ENCODE measurements at places on chromosomes 13 and 19.
A peak's percentile ranks its signal among the peaks of the same experiment; 100 is the strongest.

GRCh38 chr19:45245826-45246225 lies 619 bp upstream of the EXOC3L2 start:
- DNase-seq, result no peak

DNA sequence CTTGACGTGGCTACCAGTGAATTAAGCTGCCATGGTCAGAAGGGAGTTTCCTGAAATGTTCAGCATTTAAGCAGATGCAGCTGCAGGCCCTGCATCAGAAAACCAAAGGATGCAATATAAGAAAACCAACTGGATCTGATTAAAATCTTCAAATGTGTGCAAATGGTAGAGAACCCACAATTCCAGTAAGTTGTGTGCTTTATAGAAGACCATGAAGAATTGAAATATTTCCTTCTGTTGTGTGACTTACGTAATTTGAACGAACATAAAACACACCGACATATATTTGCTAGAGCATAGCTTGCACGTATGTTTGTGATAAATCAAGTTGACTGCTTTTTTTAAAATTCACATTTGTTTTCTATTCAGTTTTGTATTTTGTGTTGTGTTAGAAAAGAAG lies 191.4 kb downstream of the COL4A1 start:
- DNase-seq, result no peak

DNA sequence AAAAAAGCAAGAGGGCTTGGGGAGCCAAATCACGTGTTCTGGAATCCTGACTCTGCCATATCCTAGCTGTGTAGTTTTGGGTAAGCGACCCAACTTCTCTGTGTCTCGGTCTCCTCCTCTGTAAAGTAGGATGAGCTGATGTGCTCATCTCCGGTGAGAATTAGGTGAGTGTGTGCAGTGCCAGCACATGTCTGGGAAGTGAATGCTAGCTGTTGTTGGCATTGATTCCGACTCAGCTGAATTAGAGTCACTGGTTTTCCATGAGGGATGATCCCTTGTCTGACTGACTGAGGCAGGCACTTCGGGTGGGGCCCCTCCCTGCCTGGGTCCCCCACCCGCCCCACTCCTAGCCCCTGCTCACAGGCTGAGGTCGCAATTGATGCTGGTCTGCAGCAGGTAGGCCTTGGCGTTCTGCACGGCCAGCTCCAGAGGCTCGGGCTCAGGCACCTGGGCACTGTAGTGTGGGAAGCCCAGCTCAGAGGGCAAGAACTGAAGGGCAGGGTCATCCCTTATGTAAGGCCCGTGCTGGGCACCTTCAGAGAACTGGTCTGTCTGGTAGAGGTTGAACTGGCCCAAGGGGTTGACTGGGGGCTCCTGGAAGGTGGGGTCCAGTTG lies 835 bp downstream of the RSPH6A start:
- DNase-seq, result no peak

- DNase-seq, result no peak
Measured at GRCh38 chr13:24194447-24194846, 33.9 kb downstream of the SPATA13 start.

DNA sequence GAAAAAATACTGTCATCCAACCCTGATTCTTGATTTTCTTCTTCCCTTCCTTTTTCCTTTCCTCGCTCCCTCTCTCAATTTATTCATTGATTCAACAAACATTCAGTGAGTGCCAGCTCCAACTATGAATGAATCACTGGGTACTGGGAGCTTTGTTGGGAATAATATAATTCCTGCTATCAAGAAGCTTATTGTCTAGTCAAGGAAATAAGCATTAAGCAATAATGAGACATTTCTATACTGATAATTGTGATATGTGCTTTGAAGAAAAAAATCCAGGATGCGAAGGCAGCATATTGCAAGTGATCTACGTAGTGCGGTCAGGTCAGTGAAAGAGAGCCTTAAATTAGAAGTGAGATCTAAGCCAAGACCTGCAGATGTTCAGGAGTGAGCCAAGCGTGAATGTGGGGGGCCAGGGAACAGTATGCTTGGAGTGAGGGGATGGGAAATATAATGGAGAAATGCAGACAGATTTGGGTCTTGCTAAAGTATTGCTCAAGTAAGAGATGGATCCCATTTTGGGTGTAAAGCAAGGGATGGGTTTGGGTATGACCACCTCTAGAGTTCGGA lies 253.5 kb downstream of the LHFPL6 start:
- DNase-seq, result no peak

GRCh38 chr13:97946951-97947588 lies 6.4 kb upstream of the IPO5 start:
- DNase-seq, result peak; percentile 70

DNA sequence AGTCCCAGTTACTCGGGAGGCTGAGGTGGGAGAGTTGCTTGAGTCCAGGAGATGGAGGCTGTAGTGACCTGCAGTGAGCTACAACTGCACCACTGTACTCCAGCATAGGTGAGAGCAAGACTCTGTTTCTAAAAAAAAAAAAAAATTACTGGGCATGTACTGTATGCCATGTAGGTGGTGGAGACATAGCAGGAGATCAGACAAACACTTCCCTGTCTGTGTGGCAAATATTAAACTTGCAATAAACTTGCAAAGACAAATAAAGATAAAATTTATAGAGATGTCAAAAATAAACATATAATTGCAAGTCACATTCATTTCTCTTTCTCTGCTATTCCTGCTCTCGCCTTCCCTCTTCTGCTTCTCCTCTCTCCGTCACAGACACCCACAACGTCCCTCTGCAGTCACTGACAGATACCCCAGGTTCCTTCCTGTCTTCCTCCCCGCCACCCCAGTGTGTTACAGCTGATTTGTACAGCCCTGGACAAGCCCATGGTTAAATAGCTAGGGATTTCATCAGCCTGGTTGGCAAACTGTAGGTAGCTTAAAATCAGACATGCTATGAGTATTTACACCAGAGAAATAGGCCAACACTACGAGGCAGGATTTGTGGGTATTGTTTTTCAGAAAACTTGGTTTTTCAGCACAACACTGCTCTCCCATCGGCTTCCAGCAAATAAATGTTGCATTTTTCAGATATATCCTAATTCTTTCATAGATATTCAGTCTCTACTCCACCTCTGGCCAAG lies 1.3 kb upstream of the CD177 start:
- no peak for DNase-seq

DNA sequence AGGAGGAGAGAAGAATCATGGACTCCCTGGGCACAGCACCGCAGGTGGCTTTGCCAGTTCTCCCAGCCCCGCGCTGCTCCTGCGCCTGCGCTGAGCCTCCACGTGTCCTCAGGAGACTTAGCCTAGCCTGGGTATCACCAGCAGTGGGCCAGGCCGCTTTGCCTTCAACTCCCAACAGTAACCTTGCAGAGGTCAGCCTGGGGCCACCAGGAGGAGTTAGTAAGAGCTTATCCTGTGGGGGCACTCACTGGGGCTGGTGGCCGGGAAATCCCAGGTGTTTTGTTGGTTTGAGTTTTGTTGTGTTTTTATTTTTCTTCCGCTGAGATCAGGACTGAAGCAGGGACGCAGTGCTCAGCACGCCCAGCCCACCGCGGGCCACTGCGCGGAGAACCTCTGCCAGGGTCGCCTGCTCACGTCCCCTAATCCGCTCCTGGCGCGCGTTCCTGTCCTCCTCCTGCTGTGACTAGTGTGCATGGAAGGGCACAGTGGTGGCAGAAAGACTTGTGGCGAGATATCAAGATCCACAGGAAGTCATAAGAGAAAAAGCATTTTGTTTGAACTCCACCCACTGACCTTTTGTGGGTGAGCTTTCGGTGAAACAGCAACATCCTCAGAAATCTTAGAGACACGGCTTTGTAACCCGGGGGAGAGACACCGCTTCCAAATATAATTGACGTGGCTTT lies 207.4 kb upstream of the RFC3 start:
- peak; percentile 73 for DNase-seq

DNA sequence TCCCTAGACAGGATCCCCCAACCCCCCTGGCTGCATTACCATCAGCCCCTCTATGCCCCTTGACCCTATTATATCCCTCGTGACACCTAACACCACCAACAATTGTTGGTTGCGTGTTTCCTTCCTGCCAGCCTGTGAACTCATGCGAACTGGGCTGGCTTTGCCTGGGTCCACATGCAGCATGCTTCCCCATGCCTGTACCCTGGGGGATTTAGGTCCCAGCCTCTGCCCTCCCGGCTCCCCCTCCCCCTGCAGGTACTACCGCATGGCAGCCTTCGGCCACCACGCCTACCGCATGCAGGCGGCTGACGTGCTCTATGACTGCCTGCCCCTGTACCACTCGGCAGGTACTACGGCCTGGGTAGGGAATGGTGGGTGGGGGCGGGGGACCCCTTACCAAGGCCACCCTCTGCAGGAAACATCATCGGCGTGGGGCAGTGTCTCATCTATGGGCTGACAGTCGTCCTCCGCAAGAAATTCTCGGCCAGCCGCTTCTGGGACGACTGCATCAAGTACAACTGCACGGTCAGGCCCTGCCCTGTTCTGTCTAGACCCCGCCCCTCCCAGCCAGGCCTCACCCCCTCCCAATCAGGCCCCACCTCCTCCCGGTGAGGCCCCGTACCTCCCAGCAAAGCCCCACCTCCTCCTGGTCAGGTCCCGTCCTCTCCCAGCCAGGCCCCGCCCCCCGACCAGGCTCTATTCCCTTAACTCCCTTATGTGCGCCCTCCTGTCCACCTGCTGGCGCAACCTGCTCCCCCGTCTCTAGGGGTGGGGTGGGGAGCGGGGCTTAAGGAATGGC lies 18.5 kb downstream of the SLC27A1 start:
- DNase-seq, result no peak

DNA sequence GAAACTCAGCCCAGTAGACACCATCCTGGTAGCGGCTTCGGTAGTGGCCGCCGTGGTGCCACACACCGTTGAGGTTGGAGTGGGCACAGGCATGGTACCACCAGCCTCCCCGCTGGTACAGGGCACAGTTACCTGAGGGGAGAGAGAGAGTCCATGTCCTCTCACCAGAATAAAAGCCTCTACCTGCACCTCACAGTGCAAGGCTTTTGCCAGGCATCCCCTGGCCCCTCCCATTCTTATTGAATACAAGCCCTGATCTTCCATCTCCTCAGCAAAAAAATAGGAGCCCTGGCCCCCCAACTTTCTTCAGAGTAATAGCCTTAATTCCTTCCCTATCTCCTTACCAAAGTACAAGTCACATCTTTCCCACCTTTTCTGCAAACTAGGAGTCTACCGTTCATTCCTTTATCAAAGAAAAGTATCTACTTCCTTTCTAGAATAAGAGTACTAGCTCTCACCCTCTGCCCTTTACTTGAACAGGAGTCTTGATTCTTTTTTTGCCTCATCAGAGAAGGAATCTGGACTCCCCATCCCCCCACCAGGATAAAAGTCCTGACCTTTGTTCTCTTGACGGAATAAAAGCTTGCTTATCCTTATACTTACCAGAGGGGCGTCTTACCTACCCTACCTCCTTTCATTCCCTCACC lies 6.7 kb downstream of the SHFL start:
- no peak for DNase-seq

DNA sequence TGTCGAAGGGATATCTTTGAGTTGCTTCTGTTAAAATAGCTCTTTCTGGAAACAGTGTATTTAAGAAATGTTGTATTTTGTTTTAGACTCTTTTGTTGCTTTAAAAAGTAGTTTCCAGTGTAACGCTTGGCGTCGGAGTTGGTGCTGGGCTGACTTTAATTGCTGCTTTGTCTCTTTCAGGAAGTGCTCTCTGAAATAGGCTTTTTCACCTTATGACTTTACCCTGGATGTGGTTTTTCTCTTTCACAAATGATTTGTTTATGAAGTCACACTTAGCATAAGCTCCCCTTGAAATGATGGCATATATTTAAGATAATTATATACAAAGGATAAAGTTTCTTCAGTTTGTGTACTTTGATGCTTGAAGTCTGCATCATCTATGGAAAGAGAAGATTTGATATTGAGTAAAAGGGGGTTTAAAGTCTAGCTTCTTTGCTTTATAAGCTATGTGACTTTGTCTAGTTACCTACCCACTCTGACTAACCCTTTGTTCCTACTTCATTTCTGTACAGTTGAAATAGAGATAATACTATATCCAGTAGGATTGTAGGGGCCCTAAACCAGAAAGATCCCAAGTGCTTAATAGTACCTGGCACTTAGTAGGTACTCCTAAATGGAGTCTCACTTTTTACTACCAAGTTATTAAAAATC lies at the start of gene GPR18:
Gene GPR18 (minus strand): TSS at position 170 of the 651 bp plus-strand sequence. CDS start 2,507 bp downstream, outside the sequence.
- DNase-seq, result no peak

- DNase-seq, result no peak
Measured at GRCh38 chr13:22665506-22665905, 515.3 kb upstream of the SGCG start.

DNA sequence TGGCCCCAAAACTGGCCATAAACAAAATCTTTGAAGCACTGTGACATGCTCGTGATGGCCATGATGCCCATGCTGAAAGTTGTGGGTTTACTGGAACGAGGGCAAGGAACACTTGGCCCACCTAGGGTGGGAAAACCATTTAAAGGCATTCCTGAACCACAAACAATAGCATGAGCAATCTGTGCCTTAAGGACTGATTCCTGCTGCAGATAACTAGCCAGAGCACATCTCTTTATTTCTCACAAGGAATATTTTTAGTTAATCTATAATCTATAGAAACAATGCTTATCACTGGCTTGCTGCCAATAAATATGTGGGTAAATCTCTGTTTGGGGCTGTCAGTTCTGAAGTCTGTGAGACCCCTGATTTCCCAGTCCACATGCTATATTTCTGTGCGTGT lies 10.3 kb upstream of the ZNF726 start:
- no peak for DNase-seq

- DNase-seq, result peak; percentile 90
Measured at GRCh38 chr19:2775556-2776430, 7.3 kb downstream of the SGTA start.

GRCh38 chr13:87376081-87376480 lies 295.1 kb upstream of the SLITRK5 start:
- DNase-seq, result no peak

DNA sequence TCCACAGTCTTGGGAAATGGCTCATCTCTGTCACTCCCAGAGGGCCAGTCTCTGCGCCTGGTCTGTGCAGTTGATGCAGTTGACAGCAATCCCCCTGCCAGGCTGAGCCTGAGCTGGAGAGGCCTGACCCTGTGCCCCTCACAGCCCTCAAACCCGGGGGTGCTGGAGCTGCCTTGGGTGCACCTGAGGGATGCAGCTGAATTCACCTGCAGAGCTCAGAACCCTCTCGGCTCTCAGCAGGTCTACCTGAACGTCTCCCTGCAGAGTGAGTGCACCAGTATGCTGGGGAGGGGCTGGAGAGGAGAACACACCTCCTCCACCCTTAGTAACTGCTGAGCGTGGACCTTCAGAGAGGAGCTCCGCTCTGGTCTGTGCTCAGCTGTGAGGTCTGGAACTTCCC lies 2.3 kb downstream of the SIGLEC9 start:
- no peak for DNase-seq
